CD4-positive, alpha-beta T cell treated with Interleukin-2 at 100 ng/mL for 4 hours (primary cell): ENCODE measurements at places on chromosomes 1 and 21.

DNA sequence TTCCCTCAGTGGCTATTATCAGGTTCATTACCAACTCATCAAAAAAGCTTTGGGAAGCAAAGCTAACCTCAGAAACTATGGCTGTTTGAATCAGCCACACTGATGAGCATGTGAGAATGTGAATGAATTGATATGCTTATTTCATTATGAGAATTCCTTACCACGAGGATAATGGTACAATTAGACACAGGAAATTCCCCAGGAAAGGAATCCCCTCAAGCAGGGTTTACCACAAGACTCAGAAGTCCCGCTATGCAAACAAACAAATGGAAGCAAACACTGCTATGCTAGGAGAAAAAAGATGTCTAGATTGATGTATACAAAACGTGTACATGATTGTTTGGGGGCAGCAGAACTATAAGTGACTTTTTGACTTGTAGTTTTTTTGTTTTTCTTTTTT lies 205.0 kb downstream of the HMCN1 start:
- no peak for DNase-seq

- DNase-seq: no peak
Measured at GRCh38 chr21:28632755-28633408, 359.8 kb downstream of the LTN1 start.

- DNase-seq: no peak
Measured at GRCh38 chr1:247434005-247434404, 18.0 kb downstream of the NLRP3 start.

DNA sequence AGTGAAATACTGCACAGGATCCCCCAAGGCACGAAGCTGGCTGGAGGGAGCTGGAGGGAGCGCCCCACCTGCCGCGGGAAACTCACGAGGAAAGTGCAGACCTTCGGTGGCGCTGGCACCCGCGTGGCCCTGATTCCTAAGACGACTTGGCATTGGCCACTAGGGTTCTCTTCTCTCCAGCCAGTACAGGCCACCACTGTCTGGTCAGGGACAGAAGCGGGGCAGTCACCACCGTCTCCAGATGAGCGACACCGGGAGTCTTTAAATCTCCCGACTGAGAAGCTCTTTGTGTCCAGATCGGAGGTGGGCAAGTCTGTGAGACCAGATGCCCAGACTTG lies 19.2 kb upstream of the CHIA start:
- no peak for DNase-seq

DNA sequence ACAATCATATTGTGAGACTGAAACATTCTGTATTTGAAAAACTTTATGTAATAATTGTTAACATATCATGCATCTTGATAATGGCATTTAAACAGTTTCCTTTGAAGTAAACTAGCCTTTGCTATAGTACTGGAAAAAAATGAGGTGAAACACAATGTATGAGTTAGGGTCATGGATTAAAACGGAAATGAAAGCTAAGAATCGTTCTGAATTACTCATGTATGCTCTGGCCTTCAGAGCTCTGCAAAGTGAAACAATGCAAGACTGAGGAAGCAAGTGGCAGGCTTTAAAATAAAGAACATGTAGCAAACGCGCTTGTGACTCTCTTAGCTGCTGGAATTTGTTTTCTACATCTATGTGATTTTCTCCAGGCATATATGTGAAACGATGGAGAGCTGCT lies 317.1 kb downstream of the DPYD start:
- DNase-seq: no peak

DNA sequence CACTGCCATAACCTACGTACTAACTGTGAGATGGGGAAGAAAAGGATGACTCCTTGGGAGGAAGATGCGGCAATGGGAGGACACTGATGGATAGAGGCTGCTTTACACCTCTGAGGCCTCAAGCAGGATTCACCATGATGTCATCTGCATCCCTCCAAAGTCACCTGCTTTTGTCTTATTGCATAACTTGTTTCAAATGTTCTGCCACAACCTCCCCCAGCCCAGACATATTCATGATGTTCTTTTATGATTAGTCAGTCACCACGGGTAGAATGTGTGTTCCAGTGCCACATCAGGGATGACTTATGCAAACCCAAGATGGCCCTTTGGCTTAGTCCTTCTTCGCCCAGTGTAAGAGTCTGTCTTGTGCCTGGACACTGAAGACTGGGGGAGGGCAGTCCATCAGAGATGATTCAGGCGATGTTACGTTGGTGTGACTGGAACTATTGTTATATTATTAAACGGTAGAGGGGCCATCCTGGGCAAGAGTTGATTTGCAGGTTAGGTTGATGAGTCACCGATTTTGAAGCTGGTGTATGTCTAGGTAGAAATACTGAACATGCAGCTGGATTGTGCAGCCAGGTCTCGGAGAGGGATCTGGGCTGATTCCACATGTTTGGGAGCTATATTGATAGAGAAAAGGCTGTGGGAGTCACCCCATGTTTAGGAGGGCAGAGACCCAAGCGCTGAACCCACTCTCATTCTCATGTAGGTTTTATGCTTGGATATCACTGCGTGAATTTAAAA lies 32.6 kb downstream of the RYR2 start:
- DNase-seq: no peak

- DNase-seq: no peak
Measured at GRCh38 chr1:206672844-206673758, 11.6 kb upstream of the MAPKAPK2 start.

GRCh38 chr1:230108580-230108979 lies 41.5 kb downstream of the GALNT2 start:
- no peak for DNase-seq

DNA sequence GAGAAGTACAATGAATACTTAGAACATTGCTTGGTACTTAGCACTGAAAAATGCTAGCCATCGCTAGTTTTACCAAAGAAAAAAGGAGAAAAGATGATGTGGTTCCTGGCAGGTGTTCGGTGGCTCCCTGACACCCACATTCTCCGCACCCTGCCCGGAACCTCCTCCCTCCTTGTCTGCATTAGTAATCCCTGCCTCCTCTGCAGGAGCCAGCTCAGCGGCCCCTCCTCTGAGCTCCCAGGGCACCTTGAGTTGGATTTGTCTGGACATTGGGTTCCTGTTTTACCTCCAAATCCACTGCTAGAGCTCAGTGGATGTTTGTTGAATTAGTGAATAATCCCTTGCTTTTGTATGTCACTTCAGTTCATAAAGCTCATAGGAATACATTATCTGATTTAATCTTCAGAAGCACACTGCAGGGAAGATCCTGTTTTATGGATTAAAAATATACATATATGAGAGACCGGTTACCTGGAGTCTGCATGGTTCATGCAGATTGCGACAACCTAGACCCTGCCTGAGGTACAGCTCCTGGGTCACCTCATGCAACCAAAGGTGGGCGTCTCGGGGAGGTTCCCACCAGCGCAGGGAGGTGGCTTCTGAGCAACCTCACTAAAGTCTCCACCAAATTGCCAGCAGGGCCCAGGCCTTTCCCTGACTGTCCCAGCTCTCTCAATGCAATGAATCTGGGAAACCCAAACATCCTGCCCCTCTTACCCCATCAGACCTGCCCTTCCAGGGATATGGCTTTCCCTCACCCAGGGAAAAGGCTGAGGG lies 24.2 kb downstream of the PCAT6 start:
- DNase-seq: peak; percentile 8

DNA sequence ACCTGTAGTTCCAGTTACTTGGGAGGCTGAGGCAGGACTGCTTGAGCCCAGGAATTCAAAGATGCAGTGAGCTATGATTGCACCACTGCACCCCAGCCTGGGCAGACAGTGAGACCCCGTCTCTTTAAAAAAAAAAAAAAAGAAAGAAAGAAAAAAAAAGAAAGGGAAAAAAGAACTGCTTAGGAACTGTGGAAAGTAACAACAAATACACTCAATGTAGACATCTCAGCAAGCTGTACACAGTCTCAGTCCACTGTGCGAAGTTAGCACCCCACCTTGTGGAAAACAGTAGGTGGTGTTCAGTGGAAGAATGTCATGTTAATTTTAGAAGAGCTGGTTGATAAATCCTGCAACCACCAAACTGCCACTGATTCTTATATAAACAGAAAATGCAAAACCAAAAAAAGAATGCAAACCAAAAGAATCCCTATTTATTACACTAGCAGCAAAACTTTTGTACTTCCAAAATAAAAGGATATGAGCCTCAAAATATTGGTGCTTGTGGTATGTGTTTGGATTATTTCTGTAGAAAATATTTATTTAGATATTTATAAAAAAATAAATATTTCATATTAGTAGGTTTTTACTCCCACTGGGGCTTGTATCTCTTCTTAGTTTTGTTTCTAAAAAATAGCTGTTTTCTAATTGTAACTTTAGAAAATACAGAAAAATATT lies 31.1 kb downstream of the ALG14 start:
- no peak for DNase-seq

DNA sequence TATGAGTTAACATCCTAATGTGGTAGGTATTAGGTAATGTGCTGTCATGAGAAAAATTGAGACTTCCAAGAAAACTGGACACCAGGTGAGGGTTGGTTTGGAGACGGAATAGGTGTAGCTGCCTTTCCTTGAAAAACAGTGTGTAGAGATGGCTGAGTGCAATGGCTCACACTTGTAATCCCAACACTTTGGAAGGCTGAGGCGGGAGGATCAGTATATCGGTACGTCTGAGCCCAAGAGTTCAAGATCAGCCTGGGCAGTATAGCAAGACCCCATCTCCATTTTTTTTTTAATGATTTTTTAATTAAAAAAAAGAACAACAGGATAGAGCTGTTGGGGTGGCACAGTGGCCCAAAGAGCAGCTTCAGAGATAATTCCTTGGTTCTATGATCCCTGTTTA lies 6.8 kb upstream of the PPP1R8 start:
- DNase-seq: no peak

- DNase-seq: no peak
Measured at GRCh38 chr1:65911679-65912078, 119.0 kb downstream of the PDE4B start.

DNA sequence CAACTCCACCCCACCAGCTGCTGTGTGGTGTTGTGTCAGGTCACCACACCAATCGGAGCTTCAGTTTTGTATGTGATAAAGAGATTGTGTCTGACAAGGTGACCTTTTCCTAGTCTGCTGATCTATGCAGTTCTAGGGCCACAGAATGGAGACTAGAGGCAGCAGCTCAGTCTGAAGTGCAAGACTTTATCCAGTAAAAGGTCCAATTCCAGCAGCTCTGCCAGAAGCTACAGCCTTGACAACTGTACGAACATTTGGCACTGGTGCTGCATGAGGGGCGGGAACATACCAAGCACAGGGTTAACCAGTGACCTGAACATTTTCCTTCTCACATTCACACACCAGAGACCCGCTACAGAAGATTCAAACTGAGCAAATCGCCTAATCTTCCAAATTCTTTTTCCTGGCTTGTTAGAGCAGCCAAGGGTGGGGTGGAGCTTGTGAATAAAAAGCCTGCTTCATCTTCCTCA lies 9.3 kb downstream of the FMO1 start:
- DNase-seq: no peak

- no peak for DNase-seq
Measured at GRCh38 chr1:74193908-74194307, 4.1 kb downstream of the LRRIQ3 start.

DNA sequence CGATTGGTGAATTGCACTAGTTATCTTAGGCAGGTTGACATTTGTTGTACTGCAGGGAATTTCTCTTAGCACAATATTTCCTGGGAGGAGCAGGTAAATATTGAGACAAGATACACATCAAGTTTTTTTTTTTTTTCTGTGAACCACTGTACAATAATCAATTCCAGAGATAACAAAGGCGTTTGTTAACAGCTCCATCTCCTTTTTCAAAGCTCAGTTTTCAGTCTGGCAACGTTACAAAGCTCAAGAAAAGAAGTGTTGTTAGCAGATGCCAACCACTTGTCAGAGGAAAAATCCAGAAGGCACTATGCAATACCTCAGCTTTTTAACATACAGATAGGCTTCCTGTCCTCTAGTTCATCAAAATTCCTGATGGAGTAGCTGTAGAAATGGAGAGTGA lies 40.9 kb upstream of the DAB1 start:
- DNase-seq: no peak

DNA sequence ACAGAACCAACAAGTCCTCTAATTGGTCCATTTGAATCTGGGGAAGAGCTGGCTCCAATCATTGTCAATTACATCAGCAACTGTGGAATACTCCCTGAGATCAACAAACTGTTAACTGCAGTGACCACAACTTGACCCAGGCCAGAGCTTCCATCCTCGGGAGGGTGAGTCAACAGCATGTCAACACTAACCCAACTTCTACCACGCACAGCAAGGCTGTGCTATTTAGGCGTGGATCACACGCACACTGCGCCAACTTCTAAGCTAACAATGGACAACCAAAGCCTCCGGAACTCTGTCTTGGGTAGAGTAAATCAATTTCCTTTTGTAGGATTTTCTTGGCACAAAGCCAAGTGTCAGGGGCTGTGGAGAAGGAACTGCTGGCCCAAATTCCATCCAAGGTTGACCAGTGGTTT lies 30.4 kb downstream of the APP start:
- DNase-seq: no peak

GRCh38 chr1:27727126-27727525 lies 1.4 kb downstream of the FAM76A start:
- no peak for DNase-seq

- DNase-seq: no peak
Measured at GRCh38 chr1:64387389-64388285, 82.3 kb upstream of the CACHD1 start.

GRCh38 chr1:167973832-167974231 lies 37.0 kb upstream of the MPC2 start:
- DNase-seq: no peak

DNA sequence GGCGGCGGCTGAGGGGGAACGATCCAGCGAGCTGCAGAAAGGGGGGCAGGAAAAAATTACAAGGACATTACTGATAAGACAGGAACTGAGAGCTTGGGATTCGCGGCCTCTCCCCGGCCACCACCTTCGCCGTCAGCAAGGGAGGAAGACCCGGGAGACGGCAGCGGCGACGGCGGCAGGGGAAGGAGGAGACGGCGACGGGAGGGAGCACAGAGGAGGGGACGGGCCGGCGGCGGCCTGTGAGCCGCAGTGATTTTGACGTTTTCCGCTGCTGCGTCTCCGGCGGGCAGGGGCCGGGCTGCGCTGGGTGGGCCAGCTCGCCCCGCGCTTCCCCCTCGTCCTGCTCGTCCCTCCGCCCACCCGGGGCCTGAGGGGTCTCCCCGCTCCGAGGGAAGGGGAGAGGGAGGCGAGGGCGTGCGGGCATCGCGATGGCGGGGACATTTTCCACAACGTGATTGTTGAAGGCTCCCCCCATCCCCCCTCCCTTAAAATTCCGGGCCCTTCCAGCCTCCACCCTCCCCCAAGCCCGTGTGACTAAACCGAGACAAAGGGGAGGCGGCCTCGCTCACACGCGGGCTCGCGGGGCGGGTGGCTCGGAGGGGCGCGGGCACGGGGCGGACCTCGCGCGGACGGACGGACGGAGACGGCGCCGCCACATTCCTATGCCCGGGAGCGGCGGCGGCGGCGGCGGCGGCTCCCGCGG lies 407 bp downstream of the CAMSAP2 start:
- peak; percentile 39 for DNase-seq

DNA sequence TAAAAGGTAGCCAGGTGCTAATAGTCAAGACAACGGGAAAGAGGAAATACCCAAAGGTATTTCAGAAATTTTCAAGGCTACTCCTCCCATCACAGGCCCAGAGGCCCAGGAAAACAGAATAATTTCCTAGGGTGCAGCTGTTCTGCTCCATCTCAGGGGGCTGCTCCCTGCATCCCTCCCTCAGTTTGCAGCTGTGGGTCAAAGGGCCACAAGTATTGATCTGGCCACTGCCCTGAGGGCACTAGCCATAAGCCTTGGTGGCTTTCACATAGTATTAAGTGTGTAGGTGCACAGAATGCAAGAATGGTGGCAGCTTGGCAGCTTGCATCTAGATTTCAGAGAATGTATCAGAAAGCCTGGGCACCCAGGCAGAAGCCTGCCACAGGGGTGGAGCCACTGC lies 179.5 kb downstream of the TTLL7 start:
- no peak for DNase-seq

- no peak for DNase-seq
Measured at GRCh38 chr1:180353945-180354344, 123.9 kb downstream of the LHX4 start.

- no peak for DNase-seq
Measured at GRCh38 chr1:101144671-101145448, 92.0 kb upstream of the S1PR1 start.
